ENCODE measurements at places on chromosomes 7 and 10.

GRCh38 chr10:130138479-130138866 lies 2.3 kb downstream of the GLRX3 start:
- DNase-seq = no peak

DNA sequence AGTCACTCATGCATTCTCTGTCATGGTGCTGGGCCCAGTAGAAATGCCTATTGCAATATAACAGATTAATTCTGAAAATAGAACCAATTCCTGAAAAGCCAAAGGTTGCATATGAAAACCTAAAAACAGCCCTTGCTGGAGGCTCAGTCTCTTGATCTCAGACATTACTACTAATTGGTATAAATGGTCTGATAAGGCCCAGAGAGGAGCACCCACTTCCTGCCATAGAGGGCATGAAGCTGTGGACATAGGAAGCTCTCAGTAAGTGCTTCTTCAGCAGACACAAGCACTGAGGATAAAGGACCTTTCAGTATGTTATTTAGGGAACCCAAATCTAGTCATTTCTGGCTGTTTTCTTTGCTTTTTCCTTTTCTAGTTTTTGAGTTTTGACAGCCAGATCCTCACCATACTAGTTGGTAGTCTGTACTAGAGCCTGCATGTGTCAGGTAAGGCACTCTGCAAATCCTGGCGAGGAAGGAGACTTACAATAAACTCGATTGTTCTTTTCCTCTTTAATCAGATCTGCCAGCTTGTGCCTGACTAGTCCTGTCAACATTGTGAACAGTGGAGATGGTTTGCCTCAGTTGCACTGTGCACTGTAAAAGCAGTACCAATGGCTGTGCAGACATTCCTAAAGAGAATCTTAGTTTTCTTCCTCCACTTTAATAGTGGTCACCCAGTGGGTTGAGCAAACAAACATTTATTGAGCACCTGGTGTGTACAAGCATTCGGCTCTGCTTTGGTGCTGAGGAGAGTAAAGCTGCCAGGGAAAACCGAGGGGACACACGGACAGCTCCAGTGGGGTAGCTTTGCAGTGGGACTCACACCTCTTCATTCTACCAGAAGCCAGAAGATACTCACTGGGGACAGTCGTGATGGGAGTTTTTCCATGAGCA lies 140.9 kb downstream of the CHN2 start:
- no peak for DNase-seq

- DNase-seq = no peak
Measured at GRCh38 chr10:8637640-8638039, 583.2 kb downstream of the GATA3 start.

DNA sequence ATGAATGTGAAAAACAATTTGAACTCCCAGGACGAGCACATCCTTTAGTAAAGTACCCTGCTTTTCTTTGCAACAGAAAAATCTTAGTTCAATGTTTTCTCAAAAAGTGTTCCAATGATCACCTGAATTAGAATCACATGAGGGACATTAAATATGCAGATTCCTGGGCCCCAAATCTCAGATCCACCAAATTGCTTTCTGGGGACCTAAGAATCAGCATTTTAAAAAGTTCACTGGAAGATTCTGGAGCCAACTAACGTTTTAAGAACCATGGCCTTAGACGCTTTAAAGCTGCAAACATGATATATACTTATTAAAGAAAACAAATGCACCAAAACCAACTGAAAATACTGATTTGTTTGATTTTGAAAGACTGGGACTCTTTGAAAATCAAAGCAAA lies 143.4 kb upstream of the TMEM168 start:
- no peak for DNase-seq

DNA sequence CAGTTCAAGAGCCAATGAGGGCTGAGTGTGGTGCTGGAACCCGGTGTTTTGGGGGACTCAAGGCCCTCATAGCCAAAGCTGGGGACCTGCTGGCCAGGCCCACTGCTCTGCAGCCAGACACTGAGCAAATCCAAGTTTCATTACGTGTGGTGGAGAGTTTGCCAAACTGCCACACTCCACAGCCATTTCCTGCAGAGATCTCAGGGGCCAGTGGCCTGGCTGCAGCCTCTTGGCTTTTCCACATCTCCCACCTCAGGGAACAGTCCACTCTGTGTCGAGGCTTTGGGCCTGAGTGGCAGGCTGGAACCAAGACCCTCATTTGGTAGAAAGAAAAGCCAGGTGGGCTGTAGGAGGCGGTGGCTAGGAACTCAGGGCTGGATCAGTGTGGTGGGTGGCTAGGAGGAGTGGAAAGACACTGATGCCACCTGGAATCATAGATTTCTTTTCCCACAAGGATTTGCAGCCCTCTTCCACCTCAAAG lies 3.2 kb downstream of the HOXA11 start:
- DNase-seq = no peak

GRCh38 chr10:85477979-85478378 lies 888.6 kb downstream of the GRID1 start:
- DNase-seq = no peak

DNA sequence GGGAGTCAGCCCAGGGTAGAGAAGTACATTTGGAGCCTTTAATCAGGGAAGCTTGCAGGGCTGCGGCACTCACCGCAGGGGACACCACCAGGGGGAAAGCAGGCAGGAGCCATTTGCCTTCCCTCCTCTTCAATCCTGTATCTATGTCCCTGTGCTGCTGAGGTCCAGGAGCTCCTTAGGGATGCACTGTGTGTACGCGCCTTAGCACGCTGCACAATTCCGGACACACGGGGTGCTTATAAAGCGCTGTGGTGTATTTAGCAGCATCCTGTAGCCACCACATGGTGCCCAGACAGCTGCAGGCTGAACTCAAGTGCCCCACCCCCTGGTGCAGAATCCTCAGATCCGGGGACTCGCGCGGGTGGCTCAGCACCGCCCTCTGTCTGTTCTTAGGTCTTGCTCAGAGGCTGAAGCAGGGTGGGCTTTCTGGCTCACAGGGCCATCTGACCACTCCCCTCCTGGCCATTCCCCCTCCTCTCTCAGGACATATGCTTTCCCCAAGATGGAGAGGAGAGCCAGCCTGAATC lies 421.4 kb downstream of the SDK1 start:
- DNase-seq = no peak

DNA sequence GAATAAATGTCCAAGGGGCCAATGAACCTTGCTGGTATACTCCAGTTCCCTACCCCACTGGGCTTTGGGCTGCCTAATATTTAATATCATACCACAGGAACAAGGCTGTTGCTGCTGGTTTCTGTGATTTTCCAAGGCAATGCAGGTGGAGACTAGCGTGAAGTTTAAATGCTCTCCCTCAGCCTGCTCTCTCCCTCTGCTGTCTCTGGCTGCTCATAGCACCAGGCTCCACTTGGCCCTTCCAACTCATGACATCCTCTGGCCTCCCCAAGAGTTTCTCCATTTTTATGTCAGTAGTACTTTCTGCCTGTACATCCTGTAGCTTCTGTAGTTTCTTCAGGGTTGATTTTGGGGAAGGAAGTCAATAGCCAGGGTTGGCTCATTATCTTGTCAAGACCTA lies 103.5 kb downstream of the LHFPL3 start:
- no peak for DNase-seq

GRCh38 chr7:102841290-102841689 lies 71.5 kb upstream of the LRRC17 start:
- peak; percentile 61 for DNase-seq
